Germinal center (tissue), 1 donor: ENCODE measurements at places on chromosomes 1 and 21.

DNA sequence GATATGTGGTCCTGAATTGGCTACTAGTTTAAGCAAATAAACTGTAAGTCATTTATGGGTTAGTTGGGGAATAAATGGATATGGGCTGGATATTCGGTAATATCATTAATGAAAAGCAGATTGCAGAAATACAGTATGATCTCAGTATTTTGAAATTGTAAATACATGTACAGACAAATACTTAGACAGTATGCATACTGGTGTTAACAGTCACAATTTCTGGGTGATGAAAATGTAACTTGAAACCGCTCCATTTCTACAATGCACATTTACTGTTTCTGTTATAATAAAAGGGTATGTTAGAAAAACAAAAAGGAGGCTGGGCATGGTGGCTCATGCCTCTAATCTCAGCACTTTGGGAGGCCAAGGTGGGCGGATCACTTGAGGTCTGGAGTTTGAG lies 28.0 kb downstream of the BLZF1 start:
- DNase-seq, result no peak

- DNase-seq, result no peak
Measured at GRCh38 chr1:66276218-66276617, 257.7 kb upstream of the SGIP1 start.

DNA sequence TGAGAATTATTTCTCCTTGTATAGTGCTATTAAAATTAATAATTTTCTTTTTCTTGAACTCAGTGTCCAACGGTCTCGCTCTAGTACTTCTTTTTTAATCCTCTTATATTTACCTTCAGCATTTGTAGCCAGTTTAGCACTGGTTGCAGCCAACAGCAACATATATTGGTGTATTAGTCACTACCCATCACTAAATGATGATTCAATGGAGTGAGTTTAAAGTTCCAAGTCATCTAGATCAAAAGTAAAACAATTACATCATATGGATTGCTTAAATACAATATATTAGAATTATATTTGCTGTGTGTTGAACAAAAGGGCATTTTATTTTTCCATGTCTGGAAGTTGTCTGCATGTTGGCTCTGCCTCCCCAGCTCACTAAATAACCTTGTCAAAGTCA lies 591.8 kb downstream of the ADGRL2 start:
- DNase-seq, result no peak

DNA sequence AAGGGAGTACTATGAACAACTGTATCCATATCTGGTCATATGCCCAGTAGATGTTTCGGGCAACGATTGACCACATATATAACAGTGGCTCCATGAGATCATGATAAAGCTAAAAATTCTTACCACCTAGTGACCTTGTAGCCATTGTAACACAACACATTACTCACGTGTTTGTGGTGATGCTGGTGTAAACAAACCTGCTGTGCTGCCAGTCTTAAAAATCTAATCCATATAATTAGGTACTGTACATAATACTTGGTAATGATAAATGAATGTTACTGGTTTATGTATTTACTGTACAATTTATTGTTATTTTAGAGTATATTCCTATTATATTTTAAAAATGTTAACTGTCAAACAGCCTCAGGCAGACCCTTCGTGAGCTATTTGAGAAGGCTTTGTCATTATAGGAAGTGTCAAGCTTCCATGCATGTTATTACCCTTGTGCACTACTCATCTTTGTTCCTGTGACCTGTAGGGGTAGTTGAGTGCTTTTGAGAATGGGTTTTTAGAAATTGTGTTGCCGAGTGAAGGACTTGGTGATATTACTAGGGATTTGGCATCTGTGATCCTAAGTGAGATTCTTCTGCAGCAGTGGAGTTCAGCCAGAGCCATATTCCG lies 23.6 kb downstream of the DIP2A start:
- DNase-seq, result no peak

GRCh38 chr1:228336308-228337030 lies 70.2 kb downstream of the TRIM11 start:
- no peak for DNase-seq

GRCh38 chr1:86699186-86699585 lies 5.2 kb upstream of the SH3GLB1 start:
- no peak for DNase-seq

DNA sequence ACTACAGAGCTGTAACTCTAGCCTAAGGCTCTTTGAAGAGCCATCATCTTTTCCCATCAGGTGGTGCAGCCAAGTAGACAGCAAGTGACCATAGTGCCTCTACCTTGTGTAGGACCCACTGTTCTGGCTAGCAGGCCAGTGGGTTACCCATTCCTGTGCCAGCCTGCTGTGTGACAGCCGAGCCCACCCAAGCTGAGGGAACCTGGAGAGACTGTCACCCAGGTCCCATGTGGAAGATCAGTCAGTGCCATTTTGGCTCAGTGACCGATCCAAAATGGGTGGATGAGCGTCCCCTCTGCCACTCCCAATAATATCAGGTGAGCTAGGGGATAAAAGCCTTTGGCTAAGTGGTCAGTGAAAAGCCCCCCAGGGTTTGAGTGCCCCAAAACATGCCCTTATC lies 417.9 kb downstream of the MATN1 start:
- DNase-seq, result no peak

DNA sequence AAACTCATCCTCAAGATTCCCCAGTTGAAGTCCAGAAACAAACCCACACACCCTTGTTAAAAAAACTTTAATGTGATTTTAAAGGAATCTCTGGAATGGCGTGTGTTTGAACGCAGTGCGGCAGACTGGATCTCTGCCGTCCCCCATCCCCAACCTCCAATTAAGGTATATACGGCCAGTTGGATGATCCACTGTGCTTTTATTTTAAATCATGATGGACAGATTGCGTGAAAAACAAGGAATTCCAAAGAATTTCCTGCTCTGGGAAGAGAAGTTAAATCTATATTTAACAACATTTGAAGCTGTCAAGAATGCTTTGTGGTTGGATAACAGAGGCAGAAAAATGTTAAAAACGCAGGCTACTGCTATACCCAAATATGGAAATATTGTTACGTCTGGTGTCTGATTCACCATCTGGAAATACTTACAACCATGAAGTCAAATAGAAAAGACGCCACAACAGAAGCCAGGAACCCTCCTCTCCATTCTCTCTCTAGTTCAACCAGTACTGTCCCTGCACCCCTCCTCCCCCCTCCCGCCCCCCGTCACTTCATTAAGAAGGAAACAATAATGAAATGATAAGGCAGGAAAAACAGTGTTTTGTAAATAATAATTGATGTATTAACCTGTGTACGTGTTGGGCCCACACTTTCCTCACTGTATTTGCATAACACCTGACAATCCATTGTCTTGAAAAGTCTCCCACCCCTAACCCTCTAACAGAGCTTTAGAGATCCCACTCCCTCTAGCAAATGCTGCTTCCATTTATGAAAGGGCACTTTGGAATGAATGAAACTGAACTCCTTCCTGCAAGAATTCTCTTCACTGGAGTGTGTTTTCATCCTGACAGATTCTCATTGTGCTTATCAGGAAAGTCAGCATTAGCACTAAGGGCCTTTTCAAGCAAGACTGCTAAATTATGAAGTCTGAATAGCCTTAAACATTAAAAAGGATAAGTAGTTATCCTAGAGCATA lies 2.0 kb upstream of the CCN1 start:
- no peak for DNase-seq

DNA sequence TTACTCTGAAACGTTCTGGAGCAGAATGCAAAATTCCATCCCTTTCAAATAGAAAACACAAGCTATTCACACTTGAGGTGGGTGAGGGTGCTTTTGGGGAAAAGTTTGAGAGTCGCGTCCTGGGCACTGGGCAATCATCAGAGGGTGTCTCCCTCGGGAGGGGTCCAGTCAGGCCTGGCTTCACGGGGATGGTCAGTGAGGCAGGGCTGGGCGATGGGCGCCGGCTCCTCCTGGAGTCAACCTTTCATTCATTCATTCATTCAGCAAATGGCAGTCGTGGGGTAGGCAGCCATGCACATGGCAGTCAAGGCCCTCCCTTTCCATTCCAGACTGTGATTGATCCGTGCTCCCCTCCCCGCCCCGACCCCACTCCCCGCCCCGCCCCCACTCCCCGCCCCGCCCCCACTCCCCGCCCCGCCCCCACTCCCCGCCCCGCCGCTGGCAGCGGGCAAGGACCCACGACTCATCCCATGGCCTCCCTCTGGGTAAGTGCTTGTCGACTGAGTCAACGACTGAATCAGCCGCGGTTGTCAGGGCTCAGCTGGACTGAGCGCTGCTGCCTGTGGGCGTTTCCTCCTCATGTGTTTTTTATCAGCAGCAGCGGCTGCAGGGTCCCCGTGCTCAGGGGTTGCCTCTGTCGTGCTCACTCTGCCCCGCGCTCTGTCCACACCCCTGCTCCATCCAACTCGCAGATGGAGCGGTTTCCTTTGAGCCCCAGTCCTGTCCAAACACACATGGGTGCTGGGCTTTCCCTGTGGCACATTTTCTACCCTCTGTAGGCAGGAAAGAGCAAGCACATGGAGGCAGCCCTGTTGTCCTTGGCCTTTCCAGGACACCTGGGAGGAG lies 12.5 kb upstream of the SPSB1 start:
- DNase-seq, result no peak

- DNase-seq, result no peak
Measured at GRCh38 chr21:15291621-15292266, 226.9 kb upstream of the NRIP1 start.

GRCh38 chr1:187848321-187848720 lies 1019.6 kb downstream of the PLA2G4A start:
- DNase-seq, result no peak
